ENCODE measurements at places on chromosomes 12 and 14.

- no peak for DNase-seq
Observed at GRCh38 chr12:125512541-125513298, 447.5 kb downstream of the AACS start.

DNA sequence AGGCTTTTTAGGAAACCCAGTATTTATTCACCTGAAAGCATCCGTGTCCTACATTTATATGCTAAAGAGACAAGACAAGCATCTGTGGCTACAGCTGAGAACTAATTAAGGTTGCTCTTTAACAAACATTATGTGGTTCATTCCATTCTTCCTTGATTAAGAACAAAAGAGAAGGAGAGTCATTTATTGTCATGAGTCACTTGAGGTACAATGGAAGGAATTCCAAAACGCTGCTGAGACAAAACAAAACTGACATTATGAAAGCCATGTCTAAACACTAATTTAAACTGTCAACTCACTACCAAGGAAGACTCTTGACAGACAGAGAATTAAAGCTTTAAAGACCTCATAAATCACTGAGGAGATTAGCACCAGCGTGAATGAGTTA lies 214.4 kb downstream of the BMP4 start:
- DNase-seq = no peak

DNA sequence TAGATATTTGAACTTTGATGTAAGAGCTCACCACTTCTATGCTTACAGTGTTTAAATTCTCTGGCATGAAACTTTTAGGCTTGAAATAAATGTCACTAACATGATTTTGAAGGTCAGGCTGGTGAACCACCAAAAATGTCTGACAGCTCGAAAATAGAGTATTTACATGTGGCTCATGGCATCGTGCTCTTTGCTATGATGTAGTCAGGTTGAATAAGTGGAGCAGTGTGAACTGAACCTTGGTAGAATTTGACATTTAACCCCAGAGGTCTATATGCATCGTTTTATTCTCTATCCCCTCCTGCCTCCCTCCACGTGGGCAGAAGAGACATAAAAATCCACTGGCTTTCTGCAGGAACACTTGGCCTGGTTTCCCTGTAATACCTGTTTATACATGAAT lies 369.7 kb upstream of the ATP2B1 start:
- no peak for DNase-seq

- DNase-seq = no peak
Observed at GRCh38 chr14:88750945-88751344, 41.8 kb downstream of the EML5 start.

DNA sequence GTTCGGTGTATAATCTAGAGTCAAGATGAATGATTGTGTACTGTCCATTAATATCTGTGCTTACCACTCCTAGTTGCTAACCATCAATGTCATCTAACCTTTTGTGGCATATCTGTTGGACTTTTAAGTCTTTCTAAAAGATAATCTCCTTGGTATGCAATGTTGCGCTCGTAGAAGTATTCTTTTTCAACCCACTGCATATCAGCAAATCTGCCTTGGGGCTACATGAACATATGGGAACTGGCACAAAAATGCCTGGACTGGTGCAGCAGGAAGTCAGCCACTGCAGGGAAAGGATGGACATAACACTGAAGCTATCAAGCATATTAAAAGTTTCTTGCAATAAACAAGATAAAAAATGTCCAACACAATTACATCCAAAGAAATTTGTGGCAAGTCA lies 124.3 kb upstream of the SLC38A4 start:
- no peak for DNase-seq

DNA sequence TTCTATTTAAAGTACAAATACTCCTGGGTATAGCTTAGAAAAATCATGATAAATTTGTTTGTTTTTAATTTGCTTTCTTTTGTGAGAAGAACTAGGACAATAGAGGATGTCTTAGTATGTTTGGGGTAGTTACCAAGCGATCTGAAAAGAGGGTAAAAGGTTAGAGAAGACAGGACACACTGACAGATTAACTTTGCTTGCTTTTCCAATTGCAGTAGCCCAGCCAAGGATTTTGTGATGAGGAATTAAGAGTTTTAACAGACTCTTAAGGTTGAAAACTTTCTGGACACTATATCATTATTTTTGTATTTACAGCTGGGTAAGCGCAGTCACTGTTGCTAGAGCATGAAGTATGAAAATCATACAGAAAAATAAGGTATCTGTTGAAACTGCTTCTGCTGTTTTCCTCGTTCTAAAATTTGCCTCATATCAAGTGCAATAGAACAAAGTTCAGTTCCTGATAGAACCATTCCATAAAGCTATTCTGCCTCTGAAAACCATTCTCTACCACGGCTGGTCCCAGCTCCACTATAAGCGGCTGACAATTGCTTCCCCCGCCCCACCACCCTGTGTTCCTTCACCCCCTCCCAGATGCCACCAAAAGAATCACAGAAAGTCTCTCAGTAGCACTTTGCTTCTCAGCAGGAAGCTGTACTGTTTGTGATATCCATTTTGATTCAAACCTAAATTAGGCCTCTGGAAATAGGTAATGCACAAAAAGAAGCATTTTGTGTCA lies 413.4 kb downstream of the BCAT1 start:
- no peak for DNase-seq

Measured in central memory CD4-positive, alpha-beta T cell (primary cell).